Activated naive CD8-positive, alpha-beta T cell treated with anti-CD3 and anti-CD28 coated beads, Interleukin-2, amount 50 U/mL, for 24 hours (primary cell): ENCODE measurements at places on chromosomes 7 and 10.
A peak's percentile ranks its signal among the peaks of the same experiment; 100 is the strongest.

GRCh38 chr7:29194594-29195427 lies at the start of gene CHN2:
Gene CHN2, plus strand, starts transcription at chr7:29194775.
- peak; percentile 42 for DNase-seq
- H3K36me3 ChIP-seq, result no peaks in the 10 kb centered on the region
- H3K4me3 ChIP-seq, result peak within 1 kb of the TSS; percentile 79

DNA sequence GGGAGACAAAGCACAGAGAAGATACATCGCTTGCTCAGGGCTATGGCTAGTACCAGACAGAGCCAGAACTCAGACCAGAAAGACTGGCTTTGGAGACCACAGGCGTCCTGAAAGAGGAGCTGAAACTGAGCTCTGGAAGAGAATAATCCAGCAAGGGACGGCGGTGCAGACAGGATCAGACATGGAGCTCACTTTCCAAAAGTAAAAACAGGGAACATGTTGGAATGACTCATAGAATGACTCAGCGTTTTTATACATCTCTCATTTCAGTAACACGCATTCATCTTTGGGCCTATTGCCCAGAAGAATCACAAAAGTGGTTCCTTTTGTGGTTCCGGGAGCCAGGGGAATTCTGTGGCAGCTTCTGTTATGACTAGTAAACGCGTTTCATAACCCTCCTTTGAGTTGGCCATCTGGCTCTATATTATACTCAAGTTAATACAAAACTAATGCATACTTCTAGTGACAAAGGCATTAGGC lies 37.2 kb downstream of the PLEKHS1 start:
- H3K27ac ChIP-seq, result no peak overlapping the region
- no peaks in the 10 kb centered on the region for H3K4me1 ChIP-seq
- H3K4me3 ChIP-seq, result no peak overlapping the region
- no peaks in the 10 kb centered on the region for H3K36me3 ChIP-seq
- DNase-seq, result no peak

DNA sequence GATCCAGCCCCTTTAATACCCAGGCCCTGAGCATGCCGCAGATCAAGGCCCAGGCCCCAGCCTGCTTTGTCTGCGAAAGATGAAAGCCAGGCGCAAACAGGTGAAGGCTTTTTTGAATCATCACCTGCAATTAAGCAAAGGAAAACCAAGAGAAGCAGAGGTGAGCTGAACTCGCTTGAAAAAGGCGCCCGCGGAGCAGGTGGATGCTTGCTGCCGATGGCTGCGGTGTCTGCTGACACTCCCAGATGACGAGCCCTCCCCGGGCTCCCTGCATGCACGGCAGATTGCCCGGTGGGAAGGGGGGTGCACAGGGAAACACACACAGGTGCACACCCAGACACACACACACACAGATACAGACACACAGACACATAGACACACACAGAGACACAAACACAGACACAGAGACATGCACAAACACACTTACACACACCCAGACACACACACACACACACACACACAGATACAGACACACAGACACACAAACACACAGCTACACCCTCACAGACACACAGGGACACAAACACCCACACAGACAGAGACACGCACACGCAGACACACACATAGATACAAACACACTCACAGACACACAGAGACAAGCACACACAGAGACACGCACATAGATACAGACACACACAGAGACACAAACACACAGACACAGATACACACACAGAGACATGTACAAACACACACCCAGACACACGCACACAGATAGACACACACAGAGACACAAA lies 142.6 kb upstream of the RNF32 start:
- H3K4me3 ChIP-seq, result no peak overlapping the region
- H3K27ac ChIP-seq, result no peak overlapping the region
- no peak for DNase-seq

DNA sequence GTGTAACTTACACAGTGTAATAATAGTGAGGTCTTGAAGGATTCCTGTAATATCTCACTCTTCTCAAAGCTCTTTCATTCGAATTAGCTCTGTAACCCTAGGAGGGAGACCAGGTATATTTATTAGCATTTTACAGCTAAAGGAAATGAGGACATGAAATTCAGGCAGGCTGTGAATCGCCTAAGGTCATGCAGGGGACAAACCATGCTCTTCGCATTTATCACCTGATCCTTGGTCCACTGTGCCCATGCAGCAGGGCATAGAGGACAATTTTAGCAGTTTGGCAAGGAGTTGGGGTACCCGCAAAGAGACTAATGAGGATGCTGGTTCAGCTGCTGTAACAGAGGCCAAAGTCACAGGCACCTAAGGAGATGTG lies 14.8 kb upstream of the LAMB1 start:
- H3K4me3 ChIP-seq, result no peak overlapping the region
- peaks cover 11% of the 10 kb centered on the region for H3K27me3 ChIP-seq
- no peak overlapping the region for H3K27ac ChIP-seq
- no peak for DNase-seq
- H3K36me3 ChIP-seq, result no peaks in the 10 kb centered on the region

DNA sequence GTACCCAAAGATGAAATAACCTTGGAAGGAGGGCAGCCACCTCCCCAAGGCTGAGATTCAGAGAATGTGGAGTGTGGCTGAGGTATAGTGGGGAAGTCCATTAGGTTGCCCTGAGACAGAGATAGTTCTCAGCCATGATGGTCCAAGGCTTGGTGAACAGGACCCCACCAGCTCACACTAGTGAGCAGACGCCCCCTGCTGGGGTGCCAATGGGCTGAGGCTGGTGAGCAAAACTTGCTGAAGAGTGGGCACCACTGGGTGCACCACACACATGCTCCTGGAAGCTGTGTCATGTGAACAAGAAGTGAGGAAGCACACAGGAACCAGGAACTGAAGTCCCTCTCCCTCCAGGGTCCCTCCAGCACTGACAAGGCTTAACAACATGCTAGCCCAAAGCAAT lies 8.9 kb downstream of the FBXL13 start:
- H3K4me1 ChIP-seq, result no peaks in the 10 kb centered on the region
- H3K27ac ChIP-seq, result no peak overlapping the region
- H3K36me3 ChIP-seq, result no peaks in the 10 kb centered on the region
- H3K4me3 ChIP-seq, result no peak overlapping the region

DNA sequence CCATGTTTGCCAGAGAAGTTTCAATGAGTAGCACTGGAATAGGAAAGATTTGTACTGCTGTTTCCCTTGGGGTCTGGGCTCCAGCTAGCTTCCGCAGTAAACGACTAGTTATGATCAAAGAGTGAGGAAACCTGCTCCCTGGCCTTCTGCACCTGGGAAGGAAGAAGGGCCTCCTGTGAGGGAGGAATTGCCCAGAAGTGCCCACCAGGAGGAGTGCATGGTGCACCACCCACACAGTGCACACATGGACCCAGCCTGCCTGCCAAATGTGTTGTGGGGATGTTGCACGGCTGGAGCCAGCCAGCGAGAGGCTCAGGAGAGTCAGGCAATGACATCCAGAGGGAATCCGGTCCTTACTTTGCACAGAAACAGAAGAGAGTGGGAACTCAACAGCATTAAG lies 27.0 kb upstream of the FAM107B start:
- no peak for DNase-seq
- H3K27me3 ChIP-seq, result no peaks in the 10 kb centered on the region
- H3K4me3 ChIP-seq, result no peak overlapping the region
- no peak overlapping the region for H3K27ac ChIP-seq

GRCh38 chr7:116139807-116140206 lies 70.5 kb upstream of the TES start:
- H3K4me3 ChIP-seq, result no peak overlapping the region
- peaks cover 11% of the 10 kb centered on the region for H3K4me1 ChIP-seq
- no peak for DNase-seq
- no peak overlapping the region for H3K27ac ChIP-seq
- no peaks in the 10 kb centered on the region for H3K36me3 ChIP-seq
- peaks cover 1% of the 10 kb centered on the region for H3K27me3 ChIP-seq

DNA sequence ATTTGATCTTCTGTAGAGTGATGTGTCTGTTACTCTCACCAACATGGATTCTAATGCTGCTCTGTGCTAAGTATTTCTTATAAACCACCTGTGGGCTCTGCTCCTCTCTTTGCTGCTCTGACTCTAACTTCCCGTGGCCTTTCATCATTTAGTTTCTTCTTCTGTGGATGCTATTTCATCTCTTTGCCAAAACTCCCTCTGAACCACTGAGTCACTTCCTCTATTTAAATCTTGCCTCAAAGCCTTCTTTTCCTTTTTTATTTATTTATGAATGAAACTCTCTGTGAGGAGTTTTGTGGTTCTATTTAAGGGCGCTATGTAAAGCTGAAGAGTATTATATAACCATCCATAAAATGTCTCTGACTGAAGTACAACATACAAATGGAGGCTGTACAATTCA lies 538.5 kb downstream of the SUGCT start:
- H3K27ac ChIP-seq, result peak overlapping the region; percentile 64
- H3K4me3 ChIP-seq, result peak overlapping the region; percentile 27
- H3K36me3 ChIP-seq, result no peaks in the 10 kb centered on the region
- H3K27me3 ChIP-seq, result peaks cover 2% of the 10 kb centered on the region
- H3K4me1 ChIP-seq, result peaks cover 16% of the 10 kb centered on the region

DNA sequence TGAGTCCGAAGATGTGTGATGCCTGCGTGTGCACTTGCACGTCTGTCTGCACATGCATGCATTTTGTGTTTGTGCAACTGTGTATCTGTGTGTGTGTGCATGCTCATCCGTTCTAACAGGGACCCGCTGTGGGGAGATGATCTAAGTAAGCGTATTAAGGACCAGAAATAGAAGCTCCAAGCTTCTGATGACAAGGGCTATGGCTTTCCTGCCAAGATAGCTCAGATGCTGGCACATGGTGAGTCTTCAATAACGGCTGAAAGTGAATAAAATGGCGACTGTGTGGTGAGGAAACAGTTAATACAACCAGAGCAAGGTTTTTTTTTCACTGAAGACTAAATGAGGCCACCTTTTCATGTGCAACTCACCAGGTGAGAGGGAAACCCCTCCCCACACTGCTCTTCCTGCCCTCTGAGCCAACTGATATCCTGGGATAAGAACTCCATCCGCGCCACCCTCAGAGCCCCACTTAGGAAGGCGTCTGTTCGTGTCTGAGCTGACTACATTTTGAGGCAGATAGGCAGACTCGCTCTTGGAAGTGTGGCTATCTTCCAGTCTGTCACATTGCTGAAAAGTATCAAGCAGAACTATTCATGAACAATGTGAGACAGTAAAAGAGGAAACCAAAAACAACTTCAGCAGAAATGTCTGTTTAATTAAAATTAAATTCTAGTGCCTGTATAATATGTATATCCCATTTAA lies 47.4 kb upstream of the TCERG1L start:
- H3K27me3 ChIP-seq, result no peaks in the 10 kb centered on the region
- H3K4me3 ChIP-seq, result no peak overlapping the region
- no peak for DNase-seq
- no peak overlapping the region for H3K27ac ChIP-seq
- H3K4me1 ChIP-seq, result no peaks in the 10 kb centered on the region
- no peaks in the 10 kb centered on the region for H3K36me3 ChIP-seq

- peak overlapping the region; percentile 63 for H3K4me3 ChIP-seq
- peaks cover 33% of the 10 kb centered on the region for H3K27me3 ChIP-seq
- DNase-seq, result no peak
- H3K4me1 ChIP-seq, result peaks cover 10% of the 10 kb centered on the region
- H3K36me3 ChIP-seq, result no peaks in the 10 kb centered on the region
Observed at GRCh38 chr10:58513188-58514110, 777 bp downstream of the BICC1 start.

DNA sequence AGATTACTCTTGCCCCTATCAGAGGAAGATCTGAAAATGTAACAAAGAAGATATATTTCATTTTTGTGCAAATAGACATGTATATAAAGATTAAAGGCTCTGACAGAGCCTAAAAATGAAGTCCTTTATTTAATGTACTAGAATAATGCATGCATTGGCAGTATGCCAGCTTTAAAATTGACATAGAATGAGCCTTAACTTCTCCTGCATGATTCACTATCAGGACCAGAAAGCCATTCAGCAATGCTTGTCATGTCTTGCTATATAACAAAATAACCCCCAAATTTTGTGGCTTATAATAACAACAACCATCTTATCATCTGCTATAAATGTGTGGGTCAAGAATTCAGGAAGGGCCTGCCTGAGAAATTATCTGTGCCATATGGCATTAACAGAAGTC lies 411.9 kb downstream of the GRM8 start:
- H3K36me3 ChIP-seq, result no peaks in the 10 kb centered on the region
- H3K27me3 ChIP-seq, result no peaks in the 10 kb centered on the region
- no peak overlapping the region for H3K27ac ChIP-seq
- H3K4me1 ChIP-seq, result no peaks in the 10 kb centered on the region
- DNase-seq, result no peak
